ENCODE measurements at places on chromosomes 11 and 22.

DNA sequence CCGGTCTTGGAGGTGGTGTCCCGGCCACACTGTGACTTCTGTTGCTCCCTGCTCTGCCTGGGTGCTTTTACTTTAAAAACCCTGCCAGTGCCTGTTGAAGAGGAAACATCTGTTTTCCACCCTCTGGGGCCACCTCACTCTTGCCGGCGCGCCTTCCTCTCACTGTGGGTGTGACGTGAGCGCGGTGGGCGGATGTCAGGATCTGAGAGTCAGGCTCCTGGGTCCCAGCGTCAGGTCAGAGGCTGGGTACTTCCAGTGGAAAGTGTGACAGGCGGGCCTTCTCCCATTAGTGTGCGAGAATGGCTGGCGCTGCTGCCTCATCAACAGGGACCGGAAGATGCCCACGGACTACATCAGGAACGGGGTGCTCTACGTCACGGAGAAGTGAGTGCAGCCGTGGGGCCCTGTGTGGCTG, 54.2 kb downstream of the GRAMD4 start:
- DNase-seq: no peak

- DNase-seq: no peak
These were observed 472.3 kb downstream of the MN1 start for GRCh38 chr22:27329131-27329850.

DNA sequence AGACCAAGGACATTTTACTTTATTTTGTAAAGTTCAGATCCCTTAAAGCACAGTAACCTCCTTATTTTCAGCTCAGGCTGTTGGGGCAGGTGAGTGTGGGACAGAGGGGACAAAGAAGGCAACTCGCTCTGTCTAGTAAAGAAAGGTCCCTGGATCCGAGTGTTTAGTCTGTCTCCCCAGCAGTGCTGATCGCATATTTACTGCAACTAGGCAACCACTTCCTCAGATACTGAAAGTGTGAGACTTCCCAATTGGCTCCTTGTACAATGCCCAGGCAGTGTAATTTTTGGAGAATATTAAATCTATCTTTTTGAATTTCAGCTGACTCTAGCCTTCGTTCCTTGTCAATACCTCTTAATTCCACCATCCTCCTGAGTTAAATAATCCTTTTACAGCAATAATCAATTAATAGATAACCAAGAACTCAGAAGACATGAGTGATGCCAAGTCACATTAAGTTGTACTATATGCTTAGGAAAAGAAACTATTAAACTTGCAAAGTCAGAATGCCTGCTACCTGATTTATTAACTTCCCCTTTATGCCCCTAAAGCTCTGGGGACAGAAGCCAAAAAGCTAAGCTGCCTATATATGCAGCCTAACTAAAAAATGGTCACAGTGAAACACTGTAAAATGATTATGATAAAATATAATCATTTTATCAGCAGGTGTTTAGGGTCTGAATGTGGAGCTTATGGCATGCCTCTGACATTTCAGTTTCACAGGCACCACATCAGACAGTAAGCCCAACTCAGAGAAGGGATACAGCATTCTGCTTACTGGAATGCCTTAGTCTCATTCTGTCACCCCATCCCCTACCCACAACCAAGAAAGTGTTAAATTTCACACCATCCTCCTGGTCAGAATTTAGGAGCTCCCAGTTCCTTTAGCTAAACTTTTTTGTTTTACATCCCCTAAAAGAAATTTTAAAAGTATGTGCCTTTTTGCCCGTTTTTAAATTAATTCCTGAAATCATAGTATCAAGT, 138.7 kb downstream of the TRIM44 start:
- DNase-seq: no peak

DNA sequence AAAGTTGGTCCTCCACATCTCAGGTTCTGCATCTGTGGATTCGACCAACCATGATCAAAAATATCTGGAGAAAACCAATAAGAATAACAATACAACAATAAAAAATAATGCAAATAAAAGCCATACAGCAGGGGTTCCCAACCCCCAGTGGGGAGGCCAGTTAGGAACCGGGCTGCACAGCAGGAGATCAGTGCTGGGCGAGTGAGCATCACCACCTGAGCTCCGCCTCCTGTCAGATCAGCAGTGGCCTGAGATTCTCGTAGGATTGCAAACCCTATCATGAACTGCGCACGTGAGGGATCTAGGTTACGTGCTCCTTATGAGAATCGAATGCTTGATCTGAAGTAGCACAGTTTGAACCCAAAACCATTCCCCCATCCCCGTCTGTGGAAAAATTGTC, 25.4 kb upstream of the MYO18B start:
- DNase-seq: no peak

- DNase-seq: no peak
These were observed 38.3 kb upstream of the NNMT start for GRCh38 chr11:114257621-114258558.

DNA sequence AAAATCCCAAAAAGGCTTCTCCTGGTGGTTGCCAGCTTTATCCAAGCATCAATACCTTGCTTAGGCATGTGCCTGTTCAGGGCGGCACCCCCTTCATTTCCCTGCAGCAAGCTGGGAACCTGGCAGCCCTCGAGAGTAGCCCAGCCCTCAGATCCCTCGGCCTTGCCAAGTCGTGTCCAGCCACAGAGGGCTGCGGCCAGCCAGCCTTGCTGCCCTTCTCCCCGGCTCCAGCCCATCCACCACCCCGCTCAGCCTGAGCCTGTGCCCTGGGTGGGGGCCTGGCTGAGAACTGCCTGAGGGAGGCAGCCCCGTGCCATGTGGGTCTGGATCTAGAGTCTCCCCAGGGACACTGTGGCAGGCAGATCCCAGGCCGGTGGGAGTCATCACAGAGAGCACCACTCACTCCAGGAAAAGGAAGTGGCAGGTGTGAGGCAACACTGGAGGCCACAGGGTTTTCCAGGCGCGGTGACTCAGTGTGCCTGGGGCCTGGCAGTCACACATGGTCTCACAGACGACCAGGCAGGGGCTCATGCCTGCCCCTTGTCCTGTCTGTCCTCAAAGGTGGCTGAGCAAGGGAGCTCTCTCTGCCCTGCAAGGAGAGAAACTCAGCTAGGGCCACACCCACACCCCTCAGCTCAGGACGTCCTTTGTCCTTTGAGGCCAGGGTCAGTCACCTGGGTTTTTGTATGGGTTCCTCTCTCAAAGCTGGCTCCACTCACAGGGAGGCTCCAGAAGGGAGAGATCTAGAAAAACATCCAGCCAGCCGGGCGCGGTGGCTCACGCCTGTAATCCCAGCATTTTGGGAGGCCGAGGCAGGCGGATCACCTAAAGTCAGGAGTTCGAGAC, 12.2 kb upstream of the CDC42BPG start:
- peak; percentile 70 for DNase-seq

DNA sequence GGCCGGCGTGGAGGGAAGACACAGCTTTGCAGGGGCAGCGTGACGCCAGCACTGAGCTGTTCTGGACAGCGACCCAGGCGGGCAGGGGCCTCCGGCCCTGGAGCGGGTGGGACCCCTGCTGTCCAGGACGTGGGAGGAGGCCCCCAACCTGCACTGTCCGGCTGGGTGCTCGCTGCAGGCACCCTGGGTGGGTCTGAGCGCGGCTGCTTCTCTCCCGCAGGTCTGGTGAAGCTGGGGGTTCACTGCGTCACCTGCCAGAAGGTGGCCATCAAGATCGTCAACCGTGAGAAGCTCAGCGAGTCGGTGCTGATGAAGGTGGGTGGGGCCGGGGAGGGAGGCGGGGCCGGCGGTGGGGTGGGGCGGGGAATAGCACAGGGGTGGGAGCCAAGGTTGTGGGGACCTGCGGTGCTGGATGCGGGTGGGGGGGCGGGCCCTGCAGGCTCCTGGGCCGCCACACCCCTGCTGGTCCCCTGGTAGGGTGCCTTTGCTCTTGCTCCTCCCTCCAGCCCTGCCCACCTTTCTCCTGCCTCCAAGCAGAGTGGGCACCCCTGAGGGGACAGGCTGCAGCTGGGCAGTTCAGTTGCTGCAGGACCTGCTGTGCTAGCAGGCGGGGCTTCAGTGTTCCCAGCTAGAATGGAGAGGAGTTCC, 46.2 kb downstream of the BRSK2 start:
- DNase-seq: no peak

DNA sequence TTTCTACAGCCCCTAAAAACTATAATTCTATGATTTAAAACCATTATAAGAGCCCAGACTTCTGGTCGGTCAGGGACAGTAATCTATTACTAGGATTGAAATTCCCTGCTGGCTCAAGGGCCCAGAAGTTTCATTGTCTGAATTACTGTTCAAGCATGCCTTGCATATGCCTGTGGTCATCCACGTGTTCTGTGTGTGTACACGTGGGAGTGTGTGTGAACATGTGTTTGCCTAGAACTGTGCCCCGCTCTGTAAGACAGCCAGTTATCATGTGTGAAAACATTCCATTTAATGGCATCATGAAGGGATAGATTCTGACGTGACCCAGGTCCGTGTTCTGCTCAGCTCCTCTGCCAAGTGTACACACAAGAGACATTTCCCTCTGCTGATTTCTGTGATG, 189.3 kb upstream of the NECTIN1 start:
- no peak for DNase-seq

DNA sequence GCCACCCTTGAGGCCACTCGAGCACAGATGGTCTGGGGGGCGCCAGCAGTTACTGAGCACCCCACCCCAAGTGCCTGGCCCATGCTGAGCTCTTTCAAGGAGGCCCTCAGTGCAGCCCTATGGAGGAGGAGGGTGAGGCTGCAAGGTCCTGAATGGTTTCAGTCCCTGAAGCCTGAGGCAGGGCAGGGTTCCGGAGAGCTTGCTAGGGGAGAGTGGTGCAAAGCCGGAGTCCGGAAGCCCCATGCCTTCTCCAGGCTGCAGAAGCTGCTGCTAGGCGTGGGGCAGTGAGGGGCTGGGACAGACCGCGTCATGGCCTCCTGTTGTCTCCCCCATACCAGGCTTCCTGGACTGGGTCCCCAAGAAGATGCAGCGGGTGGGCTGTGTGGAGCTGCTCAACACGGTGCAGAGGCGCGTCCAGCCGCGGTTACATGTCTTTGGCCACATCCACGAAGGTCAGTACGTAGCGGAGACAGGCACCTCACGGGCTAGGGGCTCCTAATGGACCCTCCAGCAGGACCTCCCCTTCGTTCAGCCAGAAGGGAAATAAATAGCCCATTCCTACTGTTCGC, 90.6 kb downstream of the MPPED1 start:
- DNase-seq: no peak

DNA sequence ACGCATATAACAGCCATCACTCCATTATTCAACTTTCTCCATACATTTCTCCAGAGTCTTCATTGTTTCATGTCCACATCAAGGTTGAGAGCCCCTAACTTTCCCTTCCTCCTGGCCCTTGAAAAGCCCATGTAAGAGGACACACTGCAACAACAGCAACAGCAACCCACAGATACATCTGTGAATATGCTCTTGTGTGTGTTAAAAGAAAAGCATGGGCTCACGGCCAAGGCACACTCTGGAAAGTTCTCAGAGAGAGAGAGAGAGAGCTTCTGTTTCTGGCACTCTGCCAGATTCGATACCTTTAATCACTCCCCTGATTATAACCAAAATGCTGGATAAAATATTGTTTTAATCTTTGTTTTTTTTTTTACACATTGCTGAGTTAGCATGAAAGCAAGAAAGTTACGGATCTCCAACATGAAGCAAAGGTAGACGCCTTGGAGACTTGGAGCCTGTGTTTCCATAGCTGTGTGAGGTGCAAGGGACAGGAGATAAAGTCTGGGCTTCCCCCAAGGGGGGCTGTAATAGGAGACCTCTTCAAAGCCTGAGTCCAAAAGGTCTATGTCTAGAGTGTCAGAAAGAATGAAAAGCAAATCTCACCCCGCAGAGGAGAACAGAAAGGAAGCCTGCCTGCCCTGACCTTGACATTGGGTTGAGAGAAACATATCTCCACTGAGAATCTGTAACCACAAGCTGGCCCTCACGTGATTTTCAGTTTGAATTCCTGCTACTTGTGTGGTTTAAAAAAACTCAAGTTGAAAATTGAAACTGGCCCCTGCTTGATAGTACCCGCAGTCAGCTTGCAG, 33.7 kb upstream of the MPPED1 start:
- DNase-seq: no peak

GRCh38 chr11:61270354-61271076, 24.6 kb downstream of the VWCE start:
- no peak for DNase-seq

DNA sequence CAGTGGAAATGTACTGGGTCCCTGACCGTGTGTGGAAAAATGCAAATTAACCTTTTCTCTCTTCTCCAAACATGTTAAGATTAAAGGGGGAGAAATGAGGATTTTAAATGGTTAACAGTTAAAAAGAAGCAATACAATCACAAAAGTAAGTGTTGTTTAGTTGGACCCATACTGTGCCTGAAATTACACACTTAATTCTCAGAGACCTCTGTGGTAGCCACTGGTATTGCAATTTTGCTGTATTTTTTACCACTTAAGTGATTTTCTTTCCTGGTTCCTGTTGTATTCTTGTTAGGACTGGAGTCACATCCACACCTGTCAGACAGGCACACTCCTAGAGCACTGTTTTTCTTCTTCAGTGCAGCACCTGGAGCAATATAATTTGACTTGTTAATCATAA, 179.6 kb upstream of the PDGFD start:
- DNase-seq: no peak

- no peak for DNase-seq
These were observed 1299.3 kb downstream of the BRD1 start for GRCh38 chr22:48528221-48528915.

GRCh38 chr22:27666272-27666997, 135.1 kb downstream of the MN1 start:
- DNase-seq: no peak

GRCh38 chr11:63767565-63768236, 874 bp downstream of the ZFTA start:
- DNase-seq: peak; percentile 23

DNA sequence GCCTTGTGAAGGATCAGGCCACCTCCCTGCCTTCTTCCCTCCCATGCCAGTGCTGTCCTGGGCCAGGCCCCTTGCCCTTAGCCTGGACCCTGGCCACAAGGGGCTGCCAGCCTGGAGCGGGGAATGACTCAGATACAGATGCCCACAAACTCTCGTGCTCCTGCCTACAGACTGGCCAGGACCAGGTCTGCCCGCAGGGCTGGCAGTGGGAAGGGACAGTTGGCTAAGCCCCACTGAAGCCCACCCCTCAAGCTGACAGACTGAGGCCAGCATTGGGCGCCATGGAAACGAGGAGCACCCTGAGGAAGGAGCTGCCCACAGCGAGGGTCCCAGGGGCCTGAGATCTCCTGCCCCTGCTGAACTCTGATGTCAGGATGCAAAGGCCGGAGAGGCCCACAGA, 14.1 kb downstream of the SCUBE1 start:
- DNase-seq: no peak

Data from AML-193 (cell line).